ENCODE measurements at places on chromosomes 6 and 20. TPM values are rescaled to one million over a fixed set of nuclear protein-coding genes. Genes with fewer than 3 reads are reported as not detected.

GRCh38 chr20:31691646-31692275, 30.9 kb downstream of the BCL2L1 start:
- no peaks in the 10 kb centered on the region for H3K27me3 ChIP-seq
- peaks cover 34% of the 10 kb centered on the region for H3K4me1 ChIP-seq
- peaks cover 68% of the 10 kb centered on the region for H3K36me3 ChIP-seq
- no peak overlapping the region for H3K4me3 ChIP-seq
- peak overlapping the region; percentile 31 for H3K27ac ChIP-seq

OSBPL2 gene
- 51.9 TPM for total RNA-seq

DEFB124 gene
- total RNA-seq, result not detected

DNA sequence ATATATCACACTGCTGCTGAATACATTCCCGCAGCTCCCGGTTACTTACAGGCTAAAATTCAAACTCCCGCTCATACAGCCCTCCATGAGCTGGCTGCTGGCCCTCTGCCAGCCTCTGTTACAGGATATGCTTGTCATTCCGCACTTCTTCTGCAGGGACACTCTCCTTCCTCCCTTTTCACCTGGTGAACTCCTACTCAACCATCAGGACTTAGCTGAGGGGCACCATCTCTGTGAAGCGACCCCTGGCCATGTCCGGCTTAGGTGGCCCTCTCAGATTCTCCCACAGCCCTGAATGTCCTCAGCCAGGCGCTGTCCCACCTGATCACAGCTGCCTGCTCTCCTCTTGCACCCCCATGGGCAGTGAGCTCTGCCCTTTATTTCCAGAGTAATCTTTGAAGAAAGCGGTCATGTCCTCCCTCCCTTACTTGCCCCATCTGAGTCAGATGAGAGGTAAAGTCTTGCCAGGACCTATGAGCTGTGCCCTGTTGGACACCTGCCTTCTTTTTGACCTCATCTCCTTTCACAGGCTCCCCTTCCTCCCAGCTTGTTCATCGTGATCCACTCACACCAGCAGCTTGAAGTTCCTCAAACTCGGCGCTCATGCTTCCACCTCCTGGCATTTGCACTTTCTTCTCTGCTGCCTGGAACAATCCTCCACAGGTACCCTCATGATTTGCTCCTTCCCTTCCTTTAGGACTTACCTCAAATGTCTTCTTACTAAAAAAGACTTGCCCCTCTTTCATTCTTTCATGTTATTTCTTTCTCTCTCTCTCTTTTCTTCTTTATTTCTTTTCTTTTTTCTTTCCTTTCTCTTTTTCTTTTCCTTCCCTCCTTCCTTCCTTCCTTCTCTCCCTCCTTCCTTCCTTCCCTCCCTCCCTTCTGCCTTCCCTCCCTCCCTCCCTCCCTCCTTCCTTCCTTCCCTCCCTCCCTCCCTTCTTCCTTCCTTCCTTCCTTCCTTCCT, 5.6 kb downstream of the CYP24A1 start:
- H3K36me3 ChIP-seq, result no peaks in the 10 kb centered on the region
- peak overlapping the region; percentile 50 for H3K27ac ChIP-seq
- peaks cover 18% of the 10 kb centered on the region for H3K4me1 ChIP-seq
- peak; percentile 86 for DNase-seq
- H3K27me3 ChIP-seq, result no peaks in the 10 kb centered on the region
- H3K4me3 ChIP-seq, result peak overlapping the region; percentile 28

CDH26 gene
- 0.71 TPM for total RNA-seq

- H3K36me3 ChIP-seq, result peaks cover 66% of the 10 kb centered on the region
- H3K27me3 ChIP-seq, result no peaks in the 10 kb centered on the region
- peak overlapping the region; percentile 43 for H3K4me3 ChIP-seq
- peak overlapping the region; percentile 63 for H3K27ac ChIP-seq
These were observed 7.5 kb downstream of the ESF1 start for GRCh38 chr20:13777171-13777601.

GRCh38 chr6:18412644-18413043, 25.5 kb downstream of the RNF144B start:
- H3K27me3 ChIP-seq, result no peaks in the 10 kb centered on the region
- peaks cover 18% of the 10 kb centered on the region for H3K4me1 ChIP-seq
- no peak for DNase-seq
- H3K36me3 ChIP-seq, result peaks cover 22% of the 10 kb centered on the region
- peak overlapping the region; percentile 46 for H3K27ac ChIP-seq

LKAAEAR1 gene
- not detected for total RNA-seq

- no peak overlapping the region for H3K27ac ChIP-seq
- no peak for DNase-seq
- H3K4me1 ChIP-seq, result peaks cover 17% of the 10 kb centered on the region
- H3K27me3 ChIP-seq, result no peaks in the 10 kb centered on the region
These were observed 17.9 kb downstream of the SLC22A2 start for GRCh38 chr6:160240691-160241084.

MAFB gene
- 15.9 TPM for total RNA-seq

DNA sequence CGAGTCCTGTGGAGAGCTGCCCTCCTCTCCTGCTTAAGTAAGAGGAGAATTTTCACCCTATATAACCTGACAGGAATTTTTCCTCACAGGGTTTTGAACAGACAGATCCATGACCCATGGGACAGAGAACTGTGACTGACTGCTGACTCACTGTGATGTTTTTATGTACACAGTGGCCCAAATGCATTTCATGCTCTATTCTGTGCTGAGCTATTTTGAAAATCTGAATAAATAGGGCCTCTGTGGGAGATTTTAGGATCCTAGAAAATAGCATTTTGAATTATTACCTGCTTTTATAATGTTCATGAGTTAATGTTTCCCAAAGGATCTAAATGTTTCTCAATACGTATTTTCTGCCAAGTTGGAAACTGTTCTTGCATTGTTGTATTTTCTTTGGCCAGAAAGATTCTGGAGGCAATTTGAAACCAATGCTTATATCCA, 577.4 kb downstream of the HTR1B start:
- peaks cover 11% of the 10 kb centered on the region for H3K4me1 ChIP-seq
- no peak overlapping the region for H3K4me3 ChIP-seq
- no peaks in the 10 kb centered on the region for H3K27me3 ChIP-seq
- peaks cover 7% of the 10 kb centered on the region for H3K36me3 ChIP-seq

GRCh38 chr6:37289931-37290330, 32.0 kb upstream of the TMEM217 start:
- H3K27me3 ChIP-seq, result no peaks in the 10 kb centered on the region
- H3K27ac ChIP-seq, result no peak overlapping the region
- H3K36me3 ChIP-seq, result peaks cover 79% of the 10 kb centered on the region
- no peak for DNase-seq
